CD4-positive, alpha-beta T cell treated with Interferon gamma for 1 hour (primary cell): ENCODE measurements at places on chromosomes 5 and 9.

GRCh38 chr9:91090130-91090410, 271.6 kb downstream of the AUH start:
- DNase-seq, result no peak

GRCh38 chr5:140982083-140982716, 15.9 kb downstream of the PCDHAC2 start:
- no peak for DNase-seq

DNA sequence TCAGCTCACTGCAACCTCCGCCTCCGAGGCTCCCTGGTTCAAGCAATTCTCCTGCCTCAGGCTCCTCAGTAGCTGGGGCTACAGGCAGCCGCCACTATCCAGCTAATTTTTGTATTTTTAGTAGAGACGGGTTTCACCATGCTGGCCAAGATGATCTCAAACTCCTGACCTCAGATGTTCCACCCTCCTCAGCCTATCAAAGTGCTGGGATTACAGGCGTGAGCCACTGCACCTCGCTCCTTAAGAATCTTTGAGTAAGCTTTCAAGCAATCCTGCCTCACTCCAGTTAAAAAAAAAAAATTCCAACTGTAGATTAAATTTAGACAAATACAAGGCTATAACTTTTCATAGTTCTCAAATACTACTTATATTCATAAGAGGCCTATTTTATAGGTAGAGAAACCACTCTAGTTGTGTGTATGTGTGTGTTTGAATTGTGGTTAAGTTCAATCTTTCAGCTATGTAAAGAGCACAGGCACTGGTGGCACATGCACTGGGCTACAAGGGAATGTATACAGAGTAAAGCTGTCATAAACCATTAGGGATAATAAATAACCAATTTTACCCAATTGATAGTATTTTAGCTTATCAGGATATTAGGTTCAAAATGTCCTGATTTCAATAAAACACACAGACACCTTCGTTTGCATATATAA, 50.6 kb upstream of the RAPGEF6 start:
- DNase-seq, result no peak

GRCh38 chr9:132942541-132943182, 1.8 kb downstream of the TSC1 start:
- DNase-seq, result no peak

- no peak for DNase-seq
These were observed 44.4 kb upstream of the GRIA1 start for GRCh38 chr5:153445875-153446579.

- DNase-seq, result no peak
These were observed 461.8 kb downstream of the TMEM232 start for GRCh38 chr5:110264661-110265060.

- no peak for DNase-seq
These were observed 52.6 kb upstream of the TNC start for GRCh38 chr9:115170358-115171073.

DNA sequence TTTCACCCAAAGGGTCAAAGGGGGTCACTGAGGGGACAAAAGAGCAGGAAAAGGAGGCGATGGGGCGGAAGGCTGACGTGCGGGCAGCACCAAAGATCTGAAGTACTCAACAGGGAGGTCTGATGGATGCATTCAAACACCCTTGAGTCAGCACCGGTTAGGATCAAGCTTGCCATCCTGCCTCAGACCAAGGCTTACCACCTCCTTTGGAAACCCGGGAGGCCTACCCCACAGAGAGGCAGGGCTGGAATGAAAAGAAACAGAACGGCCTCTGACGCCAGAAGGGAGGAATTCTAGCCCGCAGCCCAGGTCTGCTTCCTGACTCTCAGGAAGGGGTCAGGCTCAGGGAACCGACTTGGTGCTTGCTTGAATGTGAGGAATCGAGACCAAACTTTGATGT, 125.6 kb downstream of the PAPPA start:
- no peak for DNase-seq

DNA sequence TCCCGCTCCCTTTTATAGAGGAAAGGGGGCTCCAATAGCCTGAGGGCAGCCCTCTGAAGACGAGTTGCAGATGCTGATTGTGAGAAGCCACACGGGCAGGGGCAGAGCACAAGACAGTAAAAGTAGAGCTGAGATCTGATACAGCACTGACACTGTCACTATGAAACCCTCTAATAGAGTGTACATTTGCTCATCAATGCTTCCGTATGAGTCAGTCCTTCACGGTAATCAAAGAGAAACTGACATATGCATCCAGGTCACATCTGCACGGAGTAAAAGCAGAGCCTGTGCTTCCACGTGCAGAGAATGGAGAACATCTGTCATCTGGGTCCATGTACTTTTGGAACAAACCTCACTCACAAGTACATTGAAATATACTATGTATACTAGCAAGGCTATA, 60.6 kb upstream of the TMEM215 start:
- no peak for DNase-seq

- no peak for DNase-seq
These were observed 4.1 kb downstream of the HACD4 start for GRCh38 chr9:21027295-21027694.

GRCh38 chr5:58767104-58767503, 184.2 kb downstream of the RAB3C start:
- no peak for DNase-seq

DNA sequence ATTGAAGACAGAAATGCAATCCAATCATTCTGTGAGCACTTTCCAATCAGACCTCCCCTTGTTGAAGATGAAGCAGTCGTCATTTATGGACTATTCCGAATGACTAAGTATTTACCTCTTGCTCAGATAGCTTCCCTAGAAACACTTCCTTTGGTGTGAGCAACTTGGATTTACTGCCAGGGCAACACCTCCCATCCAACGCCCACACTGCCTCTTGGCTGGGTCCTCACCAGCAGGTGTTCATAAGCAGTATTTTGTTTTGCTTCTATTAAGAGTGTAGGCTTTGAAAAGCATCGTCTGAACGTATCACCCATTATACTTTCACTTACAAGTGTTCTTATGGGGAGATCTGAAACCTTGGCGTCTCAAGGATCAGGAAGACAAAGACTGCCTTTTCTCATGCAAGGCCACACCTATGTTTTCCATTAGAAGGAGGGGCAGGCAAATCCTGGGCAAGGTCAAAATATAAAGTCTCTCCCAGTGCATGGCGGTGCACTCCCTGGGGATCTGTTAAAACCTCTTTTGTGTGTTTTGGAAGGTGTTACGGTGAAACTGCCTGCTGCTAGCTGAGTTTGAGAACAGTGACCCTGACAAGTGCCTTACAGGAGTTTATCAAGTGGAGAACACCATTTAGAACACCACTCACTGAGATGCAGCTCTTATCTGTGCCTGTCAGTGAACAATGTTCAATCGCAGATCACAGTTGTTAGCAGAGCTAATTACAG, 10.6 kb upstream of the MARCHF3 start:
- no peak for DNase-seq

DNA sequence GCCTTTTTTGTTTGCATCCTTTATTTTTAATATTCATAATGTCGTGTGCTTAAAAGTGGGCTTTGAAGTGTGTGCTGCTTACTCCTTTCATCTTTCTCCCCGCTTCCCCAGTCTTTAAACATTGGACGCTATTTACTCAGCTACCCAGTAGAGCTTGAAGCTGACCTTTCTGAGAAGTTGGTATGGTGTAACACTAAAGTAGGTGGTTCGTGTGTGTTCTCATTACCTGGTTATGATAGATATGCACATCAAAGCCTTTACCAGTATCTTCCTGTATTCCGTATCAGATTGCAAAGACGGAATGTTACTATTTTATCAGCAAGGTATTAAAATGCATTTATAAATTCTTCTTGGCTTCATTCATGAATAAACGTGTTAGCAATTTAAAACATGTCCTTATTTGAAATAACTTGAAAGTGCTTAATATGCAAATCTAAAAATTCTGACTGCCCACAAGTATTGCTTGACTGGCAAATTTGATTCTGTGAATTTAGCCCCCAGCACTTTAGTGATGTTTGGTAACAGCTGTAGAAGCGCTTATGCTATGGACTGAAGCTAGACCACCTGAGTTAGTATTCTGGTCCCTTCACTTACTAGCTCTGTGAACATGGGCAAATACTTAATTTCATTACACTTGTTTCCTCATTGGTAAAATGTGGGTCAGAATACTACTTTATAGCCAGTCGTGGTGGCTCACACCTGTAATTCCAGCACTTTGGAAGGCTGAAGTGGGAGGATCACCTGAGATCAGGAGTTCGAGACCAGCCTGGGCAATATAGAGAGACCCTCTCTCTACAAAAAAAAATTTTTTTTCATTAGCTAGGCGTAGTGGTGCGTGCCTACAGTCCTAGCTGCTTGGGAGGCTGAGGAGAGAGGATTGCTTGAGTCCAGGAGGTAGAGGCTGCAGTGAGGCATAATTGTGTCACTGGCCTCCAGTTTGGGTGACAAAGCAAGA, 1.7 kb downstream of the RRAGA start:
- DNase-seq, result no peak

DNA sequence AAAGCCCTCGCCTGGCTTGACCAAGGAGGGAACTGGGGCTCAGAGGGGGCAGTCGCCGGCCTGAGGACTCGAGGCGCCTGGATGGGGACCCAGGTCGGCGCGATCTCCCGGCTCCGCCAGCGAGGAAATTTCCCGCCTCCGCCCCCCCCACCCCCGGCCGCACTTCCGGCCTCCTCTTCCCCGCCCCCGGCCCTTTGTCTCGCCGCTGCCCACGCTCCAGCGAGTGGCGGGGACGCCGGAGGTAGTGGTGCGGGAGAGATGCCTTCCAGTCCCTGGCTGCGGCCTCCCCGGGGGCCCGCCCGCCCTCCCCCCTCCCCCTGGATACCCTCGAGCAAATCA, 448 bp upstream of the GPRIN1 start:
- DNase-seq, result no peak

DNA sequence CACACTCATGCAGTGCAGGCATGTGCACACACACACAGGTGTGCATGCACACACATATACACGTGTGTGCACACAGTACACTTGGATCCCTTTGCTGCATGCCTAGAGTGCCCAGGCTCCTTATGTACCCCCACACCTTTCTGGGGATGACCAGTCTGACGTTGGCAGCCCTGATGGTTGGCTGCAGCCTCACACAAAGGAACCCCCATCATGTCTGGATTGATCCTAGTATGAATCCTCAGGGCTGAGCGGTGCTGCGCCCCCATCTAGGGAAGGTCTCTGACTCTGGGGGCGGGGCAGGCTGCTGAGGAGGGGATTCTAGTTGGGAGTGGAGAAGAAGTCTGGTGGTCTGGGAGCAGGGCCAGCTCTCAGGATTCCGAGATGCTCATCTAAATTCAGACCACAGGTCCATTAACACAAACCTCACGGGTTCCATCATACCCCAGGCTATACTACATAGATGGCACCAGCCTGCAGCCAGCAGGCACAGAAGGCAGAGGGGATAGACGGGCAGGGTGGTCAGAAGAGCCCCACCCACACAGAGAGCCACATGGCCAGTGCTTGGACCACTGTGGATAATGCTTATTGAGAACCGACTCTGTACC, 50.5 kb upstream of the OLFM1 start:
- DNase-seq, result no peak

- DNase-seq, result no peak
These were observed 33.4 kb downstream of the DDX4 start for GRCh38 chr5:55771175-55771655.
